Fibroblast of lung (primary cell): ENCODE measurements at places on chromosomes 2 and 18.

- DNase-seq: peak; percentile 56
These were observed 1.8 kb upstream of the PDE11A start for GRCh38 chr2:178074123-178075005.

DNA sequence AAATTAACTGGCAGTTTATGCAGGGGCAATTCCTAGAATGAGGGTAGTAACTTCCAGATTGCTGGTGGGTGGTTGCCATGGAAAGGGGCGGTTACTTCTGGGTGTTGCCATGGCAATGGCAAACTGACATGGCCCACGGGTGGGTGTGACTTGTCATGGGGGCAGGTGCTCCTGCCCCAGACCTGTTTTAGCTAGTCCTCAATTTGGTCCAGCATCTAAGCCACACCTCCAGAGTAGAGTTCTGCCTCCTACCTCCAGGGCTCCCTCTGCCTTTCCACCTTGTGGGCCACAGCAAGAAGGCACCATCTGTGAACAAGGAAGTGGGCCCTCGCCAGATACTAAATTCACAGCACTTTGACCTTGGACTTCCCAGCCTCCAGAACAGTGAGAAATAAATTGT, 148.7 kb downstream of the TFCP2L1 start:
- no peak for DNase-seq

DNA sequence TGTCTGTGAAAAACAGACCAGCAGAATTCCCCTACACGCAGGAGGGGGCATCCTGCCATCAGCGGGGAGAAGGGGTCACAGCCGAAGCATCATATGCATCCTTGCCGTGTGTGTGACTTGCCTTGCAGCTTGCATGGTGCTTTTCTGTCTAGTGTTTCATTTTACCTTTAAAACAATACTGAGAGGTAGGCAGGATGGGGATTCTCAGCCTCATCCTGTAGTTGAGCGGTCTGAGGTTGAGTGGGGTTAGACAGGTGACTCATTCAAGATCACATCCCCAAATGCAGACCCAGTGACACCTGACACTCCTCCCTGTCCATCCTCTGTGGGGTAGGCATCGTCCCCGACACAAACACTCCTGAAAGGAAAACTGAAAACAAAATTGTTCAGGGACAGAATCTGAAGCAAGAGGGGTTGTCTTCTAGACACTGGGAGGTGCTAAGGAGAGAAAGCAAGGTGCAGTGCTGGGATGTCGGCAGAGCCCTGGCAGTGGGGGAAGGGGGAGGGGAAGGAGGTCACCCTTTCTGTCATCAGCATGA, 7.9 kb downstream of the ARL4C start:
- DNase-seq: no peak

DNA sequence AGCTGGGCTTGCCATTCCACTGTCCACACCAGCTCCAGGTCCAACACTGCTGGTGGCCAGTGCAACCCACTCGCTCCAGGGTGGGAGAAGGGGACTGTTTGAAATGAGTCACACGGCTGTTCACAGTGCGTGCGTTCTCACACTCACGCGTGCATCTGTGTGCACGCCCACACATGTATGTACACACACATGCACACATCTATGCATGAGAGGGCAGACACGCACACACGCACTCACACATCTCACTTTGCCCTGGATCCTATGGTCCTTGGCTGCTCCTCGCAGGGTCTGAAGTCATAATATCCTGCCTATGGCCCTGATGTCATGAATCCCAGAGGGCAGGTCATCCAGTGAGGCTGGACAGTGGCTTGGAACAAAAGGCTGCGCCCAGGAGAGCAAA, 182.8 kb downstream of the EIPR1 start:
- DNase-seq: no peak

GRCh38 chr2:146987996-146988395, 856.8 kb upstream of the ACVR2A start:
- no peak for DNase-seq

DNA sequence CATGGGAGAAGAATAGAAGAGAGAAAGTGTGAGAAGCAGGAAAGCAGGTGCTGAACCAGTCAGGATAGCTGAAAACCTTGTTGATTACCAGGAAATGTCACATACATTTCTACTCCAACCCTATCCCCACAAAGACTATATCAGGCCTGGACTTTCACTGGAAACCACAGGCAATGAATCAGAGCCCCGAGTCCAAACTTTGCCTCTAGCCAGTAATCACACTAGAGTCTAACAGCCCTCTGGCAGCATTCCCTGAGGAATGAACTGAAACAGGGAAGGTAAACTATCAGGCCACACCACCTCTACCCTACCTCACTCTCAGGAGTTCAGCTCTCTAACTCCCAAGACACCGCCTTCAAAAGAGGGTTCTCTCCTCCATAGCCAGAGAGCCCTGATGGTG, 18.7 kb upstream of the IHH start:
- DNase-seq: peak; percentile 29

DNA sequence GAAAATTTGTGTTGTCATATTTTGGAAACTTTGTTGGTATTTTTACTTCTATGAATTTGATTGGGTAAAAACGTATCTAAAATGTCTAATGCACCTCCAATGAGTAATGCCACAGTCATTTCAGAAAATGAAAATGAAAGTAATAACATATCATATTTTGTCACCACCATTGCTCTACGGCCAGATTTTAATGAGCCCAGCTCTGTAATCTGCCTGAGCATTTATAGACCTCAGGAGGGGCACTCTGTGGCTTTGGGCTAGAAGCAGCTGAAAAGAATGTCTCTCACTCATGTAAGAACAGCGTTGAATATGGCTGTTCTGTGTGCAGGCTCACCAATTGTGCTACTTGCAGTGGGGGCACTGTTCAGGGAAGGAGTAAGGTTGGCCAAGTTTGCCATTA, 32.7 kb upstream of the ABCA12 start:
- peak; percentile 12 for DNase-seq

DNA sequence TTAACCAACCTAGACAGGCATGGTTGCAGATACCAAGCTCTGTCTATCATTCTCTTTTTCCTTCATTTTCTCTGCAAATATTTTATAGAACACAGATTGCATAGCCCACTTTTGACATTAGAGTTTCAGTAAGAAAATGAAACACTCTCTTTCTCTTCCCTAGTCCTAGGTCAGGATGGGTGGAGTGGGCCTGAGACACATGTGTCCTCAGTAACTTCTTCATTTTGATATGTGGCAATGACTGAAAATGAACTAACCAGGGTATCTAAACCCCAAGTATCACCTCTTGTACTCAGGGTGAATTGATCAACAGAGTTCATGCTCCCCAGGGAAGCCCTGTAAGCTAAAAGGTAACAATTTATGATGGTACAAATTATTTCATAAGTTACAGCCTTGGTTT, 37.0 kb upstream of the KYNU start:
- DNase-seq: no peak

DNA sequence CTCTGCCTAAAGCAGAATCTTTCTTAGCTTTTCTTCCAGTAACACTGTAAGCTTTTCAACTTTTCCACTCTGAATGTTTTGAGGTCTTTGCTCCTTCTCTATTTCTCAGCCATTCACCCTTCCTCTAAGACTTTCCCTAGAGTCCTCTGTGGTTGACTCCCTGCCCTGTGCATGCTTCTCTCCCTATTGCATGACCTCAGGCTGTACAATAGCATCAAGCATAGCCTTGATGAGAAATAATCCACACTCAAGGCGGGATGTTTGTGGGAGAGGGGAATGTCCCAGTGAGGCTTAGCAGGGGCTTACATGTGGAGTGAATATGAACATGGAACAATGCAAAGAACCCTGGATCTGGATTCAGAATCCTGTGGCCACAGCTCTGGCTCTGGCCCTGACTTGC, 48.4 kb upstream of the IGFBP5 start:
- no peak for DNase-seq

GRCh38 chr2:134097740-134098139, 156.1 kb upstream of the MGAT5 start:
- DNase-seq: no peak

DNA sequence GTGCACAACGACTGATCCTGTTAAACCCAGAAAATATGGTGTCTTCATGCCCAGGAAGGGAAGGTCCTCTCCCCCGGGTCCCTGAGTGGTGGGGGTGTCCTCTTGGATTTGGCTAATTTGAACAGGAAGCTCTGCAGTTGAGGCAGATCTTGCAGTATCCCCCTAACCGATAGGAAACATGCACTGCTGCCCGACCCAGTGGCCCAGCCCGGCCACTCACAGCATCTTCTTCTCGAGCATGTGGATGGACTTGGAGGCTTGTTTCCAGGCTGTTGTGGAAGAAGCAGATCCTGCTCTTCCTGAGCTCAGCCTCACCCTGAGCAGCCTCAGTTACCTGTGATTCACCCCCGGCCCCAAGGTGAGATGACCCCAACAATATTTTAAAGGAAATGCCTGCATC, 46.4 kb upstream of the ASB1 start:
- no peak for DNase-seq

GRCh38 chr2:29079887-29080286, 5.6 kb upstream of the PCARE start:
- DNase-seq: no peak

DNA sequence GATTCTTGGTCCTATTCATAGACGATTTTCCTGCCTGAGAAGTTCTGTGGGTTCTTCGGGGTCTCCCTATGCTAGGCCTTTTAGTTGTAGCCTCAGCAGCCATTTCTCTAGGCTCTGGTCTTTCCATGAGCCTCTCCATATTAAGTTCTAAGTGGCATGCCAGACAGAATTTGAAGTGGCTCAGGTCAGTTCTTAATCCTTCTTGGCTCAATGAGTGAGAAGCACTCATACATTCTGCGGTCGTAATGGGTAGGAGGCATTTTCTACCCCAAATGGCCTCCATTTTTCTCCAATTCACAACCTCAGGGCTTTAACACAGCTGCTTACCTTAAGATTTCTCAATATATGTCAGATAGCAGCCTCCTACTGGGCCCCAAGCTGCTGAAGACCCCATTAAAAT, 405.3 kb upstream of the GALNT5 start:
- no peak for DNase-seq

GRCh38 chr2:21228041-21228895, 104.5 kb downstream of the TDRD15 start:
- DNase-seq: no peak

- no peak for DNase-seq
These were observed 4.0 kb downstream of the REEP1 start for GRCh38 chr2:86333378-86333777.

DNA sequence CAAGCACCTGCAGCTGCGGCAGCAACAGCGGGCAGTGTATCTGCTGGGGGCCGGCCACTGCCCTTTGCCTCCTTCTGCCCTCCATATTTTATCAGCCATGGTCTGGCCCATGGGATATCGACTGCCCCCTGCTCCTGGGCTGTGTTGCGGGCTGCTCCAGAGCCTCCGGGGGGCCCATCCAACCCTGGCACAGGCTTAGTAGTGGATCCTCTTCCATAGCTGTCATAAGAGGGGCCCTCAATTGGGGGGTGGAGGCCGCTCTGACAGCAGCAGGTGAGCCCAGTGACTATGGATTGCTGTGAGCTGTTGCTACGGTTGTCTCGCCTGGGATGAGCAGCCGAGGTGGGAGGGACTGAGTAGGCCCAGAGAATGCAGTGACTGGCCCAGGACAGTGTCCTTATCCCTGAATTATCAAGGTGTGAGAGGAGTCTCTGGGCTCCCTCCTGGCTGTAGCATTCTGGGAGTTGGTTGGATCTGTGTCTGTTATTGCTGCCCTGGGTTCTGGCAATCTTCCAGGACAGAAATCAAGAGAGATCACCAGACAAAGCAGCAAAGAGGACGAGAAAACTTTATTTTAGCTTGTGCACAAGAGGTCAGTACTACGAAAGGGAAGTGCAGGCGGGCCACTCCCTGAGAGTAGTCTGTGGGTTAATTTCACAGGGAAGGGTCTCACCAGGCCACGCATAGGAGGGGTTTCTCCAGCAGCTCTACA, 145.1 kb downstream of the ASB1 start:
- DNase-seq: no peak

- no peak for DNase-seq
These were observed 22.3 kb upstream of the C1QL2 start for GRCh38 chr2:119180892-119181291.

- no peak for DNase-seq
These were observed 50.9 kb downstream of the ADNP2 start for GRCh38 chr18:80159713-80160636.

GRCh38 chr18:13627639-13628038, 98.7 kb downstream of the FAM210A start:
- no peak for DNase-seq

DNA sequence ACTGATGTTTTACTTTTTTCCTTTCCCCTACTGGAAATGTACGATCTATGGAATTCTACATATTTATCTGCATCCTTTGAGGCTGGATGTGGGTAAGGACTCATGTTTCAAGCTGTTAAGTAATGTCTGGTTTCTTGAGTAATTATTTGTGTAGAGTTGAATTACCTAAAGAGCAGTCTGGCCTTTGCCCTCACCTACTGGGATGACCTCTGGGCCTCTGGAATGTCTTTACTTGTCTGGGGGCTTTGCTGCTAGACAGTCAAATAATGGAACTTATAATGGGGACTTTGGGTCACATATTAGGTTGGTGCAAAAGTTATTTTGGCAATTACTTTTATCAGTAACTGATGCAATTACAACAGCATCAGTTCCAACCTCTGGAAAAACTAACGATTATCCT, 244.7 kb downstream of the CCDC178 start:
- no peak for DNase-seq

- peak; percentile 61 for DNase-seq
These were observed 2.1 kb upstream of the SPIRE1 start for GRCh38 chr18:12659904-12660605.

DNA sequence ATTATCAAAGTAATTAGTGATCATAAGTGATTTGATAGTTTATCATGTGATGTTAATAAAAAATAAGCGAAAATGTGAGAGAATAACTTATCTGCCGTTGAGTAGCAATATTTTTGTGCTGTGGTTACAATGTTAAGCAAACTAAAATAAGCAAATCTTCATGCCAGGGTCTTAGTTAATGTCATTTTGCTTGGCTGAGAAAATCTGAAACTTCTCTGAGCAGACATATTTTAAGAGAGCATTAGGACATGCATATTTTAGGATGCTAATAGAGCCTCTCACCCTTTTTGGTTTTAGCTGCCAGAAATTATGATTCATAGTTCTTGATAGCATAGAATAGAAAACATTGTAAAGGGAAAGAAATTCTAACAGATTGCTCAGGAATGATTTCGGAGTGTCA, 233.5 kb upstream of the ZEB2 start:
- peak; percentile 22 for DNase-seq

DNA sequence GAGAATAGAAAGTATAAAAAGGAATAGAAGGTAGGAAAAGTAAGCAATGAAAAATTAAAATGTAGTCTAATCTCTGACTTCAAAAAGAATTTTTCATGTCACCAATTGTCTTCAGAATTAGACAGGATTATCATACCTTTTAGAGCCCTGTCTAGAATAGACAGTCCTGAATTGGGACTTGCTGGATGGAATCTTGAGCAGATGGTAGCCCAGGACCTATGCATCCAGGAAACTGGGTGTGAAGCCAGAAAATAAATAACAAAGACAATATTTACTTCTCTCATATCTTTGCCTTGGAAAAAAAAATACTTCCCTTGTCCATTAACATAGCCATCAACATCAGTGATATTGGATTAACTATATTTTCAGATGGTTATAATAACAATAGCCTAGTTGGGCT, 97.8 kb upstream of the UNC80 start:
- no peak for DNase-seq
